GM23248 (cell line): ENCODE measurements at places on chromosomes 3 and 15. TPM values are rescaled to one million over a fixed set of nuclear protein-coding genes. Genes with fewer than 3 reads are reported as not detected.
A peak's percentile ranks its signal among the peaks of the same experiment; 100 is the strongest.

GRCh38 chr3:178054471-178054870 lies 481.8 kb upstream of the KCNMB2 start:
- DNase-seq = no peak

DNA sequence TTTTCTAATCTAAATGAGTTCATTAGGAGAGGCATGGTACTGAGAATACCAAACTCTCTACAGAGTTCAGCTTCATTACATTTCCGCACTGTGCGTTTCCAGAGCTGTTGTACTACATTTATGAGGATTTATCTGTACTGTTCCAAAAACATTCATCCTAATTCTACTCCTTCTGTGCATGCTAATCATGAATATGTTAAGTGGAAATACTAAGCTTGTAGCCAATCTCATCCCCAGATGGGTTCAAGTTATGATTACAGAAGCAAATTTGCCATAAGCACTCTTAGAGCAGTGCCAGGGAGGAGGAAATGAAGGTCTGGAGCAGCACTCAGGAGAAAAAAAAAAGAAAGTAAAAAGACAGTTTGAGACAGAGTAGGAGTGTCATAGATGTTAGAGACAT lies 544.3 kb downstream of the GBE1 start:
- no peak for DNase-seq

- peak; percentile 72 for DNase-seq
Measured at GRCh38 chr3:59334585-59334984, 284.8 kb upstream of the CFAP20DC start.

DNA sequence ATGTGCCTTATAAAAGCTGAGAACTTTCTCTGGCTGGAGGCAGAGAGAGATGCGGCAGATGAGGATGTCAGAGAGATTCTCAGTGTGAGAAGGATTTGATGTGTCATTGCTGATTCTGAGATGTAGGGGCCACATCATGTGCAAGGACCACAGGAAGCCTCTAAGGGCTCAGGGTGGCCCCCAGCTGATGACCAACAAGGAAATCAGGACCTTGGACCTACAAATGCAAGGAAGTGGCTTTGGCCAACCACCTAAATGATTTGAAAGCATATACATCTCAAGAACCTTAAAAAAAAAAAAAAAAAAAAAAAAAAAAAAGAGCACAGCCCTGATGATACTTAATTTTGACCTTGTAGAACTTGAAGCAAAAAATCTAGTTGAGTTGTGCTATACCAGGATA lies 282.4 kb downstream of the ERC2 start:
- DNase-seq = no peak

DNA sequence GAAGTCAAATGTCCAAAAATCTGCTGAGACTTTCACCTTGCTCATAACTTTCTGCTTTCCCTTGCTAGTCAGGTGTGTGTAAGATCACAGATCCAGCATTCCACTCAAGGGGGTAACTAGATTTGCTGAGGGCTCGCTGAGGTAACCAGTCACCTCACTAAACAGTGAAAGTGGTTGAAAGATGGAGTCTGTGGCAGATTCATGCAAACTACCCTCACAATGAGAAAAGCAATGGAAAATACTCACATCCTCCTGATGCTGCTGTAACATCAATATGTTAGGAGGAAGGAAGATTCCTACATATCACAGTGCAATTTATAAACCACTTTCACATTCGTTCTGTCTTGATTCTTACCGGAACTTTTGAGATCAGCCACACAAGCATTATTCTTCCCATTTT lies 174.3 kb upstream of the BCL6 start:
- no peak for DNase-seq

GRCh38 chr3:63753567-63753966 lies 65.5 kb upstream of the C3orf49 start:
- peak; percentile 48 for DNase-seq

DNA sequence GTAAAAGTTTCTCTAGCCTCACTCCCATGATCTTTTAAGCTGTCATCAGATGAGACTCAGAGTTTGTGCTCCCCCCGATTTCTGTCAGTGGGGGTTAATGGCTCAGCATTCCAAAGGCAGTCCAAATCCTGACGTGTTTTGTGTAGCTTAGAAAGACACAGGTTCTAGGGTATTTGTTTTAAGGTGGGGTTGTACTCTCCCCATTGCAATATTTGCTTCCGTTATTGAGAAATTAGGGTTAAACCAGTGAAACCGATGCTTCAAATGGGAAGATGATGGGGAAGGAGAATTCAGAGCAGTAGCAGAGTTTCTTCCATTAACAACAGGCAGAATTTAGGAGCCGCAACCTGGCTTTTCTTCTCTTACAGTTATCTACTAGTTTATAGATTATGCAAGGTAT lies 3.4 kb downstream of the PIGB start:
- no peak for DNase-seq

Gene TMEM207
- polyA plus RNA-seq = not detected in 2 replicates

Gene ITIH1
- not detected in 2 replicates for polyA plus RNA-seq
